RPMI8226 (cell line): ENCODE measurements at places on chromosomes 16 and 17.

DNA sequence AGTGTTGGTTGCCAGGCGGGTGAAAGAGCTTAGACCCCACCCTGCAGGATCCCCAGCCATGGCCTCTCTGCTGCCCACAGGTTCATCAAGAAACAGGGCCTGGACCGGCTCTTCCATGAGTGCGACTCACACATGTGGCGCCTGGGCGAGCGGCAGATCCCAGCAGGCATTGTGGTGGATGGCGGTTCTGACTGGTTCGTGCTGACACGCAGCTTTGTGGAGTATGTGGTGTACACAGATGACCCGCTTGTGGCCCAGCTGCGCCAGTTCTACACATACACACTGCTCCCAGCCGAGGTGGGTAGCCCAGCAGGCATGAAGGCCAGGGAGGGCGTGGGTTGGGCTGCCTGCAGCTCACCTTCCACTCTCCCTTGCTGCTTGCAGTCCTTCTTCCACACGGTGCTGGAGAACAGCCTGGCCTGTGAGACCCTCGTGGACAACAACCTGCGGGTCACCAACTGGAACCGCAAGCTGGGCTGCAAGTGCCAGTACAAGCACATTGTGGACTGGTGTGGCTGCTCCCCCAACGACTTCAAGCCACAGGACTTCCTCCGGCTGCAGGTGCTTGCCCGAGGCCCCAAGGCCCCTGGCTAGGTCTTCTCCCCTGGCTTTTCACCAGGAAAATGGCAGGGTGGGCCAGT is 9.9 kb downstream of the XYLT2 start:
- DNase-seq = no peak

DNA sequence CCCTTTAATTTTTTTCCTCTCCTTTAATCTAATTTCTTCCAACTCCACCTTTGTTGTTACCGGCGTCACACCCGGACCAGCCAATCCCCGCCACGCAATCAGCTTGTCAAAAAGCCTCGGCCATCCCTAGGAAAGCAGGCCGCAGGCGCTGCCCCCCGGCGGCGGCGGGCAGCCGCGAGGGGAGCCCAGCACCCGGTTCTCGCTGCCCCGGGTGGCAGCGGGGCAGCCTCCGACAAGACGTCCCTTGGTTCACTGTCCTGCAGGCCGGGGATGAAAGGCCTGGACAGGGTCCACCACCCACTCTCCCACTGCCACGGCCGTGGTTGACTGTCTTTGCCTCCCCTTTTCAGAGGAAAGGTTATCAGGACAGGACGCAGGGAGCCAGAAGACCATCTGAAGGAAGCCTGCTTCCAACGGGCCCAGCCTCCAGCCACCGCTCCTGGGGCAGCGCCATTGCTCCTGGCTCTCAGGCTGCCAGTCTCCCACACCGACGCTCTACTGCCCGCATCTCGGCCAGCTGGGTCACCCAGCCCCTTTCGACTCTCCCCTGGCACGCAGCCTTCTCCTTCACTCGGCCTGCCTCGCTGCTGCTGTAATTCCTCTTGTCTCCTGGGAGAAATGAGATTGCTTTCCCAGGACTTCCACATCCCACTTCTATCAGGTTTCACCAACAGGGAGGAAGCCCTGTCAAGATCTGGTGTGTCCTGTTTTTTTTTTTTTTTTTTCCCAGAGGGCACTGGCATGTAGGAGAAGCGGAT is 2.8 kb upstream of the UBTF start:
- peak; percentile 65 for DNase-seq

DNA sequence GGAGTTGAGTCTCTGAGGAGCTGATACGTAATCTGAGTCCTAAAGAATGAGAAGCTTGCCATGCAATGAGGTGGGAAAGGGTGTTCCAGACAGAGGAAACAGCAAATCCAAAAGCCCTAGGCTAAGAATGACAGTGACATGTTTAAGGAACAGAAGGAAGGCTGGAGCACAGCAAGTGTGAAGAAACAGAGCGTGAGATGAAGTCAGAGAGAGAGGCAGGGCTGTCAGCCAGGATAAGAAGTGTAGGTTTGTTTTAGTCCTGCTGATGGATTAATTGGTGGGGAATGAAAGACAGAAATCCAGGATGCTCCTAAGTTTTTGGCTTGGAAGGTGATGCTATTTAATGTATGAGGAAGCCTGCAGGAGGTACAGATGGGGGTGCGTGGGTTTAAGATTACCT is 14.5 kb downstream of the MMP28 start:
- no peak for DNase-seq

GRCh38 chr16:79618692-79619050 is 18.1 kb upstream of the MAF start:
- DNase-seq = no peak

GRCh38 chr16:66471716-66472393 is 44.8 kb downstream of the BEAN1 start:
- no peak for DNase-seq

- DNase-seq = no peak
Observed at GRCh38 chr17:3750926-3751325, 27.2 kb downstream of the HASPIN start.

DNA sequence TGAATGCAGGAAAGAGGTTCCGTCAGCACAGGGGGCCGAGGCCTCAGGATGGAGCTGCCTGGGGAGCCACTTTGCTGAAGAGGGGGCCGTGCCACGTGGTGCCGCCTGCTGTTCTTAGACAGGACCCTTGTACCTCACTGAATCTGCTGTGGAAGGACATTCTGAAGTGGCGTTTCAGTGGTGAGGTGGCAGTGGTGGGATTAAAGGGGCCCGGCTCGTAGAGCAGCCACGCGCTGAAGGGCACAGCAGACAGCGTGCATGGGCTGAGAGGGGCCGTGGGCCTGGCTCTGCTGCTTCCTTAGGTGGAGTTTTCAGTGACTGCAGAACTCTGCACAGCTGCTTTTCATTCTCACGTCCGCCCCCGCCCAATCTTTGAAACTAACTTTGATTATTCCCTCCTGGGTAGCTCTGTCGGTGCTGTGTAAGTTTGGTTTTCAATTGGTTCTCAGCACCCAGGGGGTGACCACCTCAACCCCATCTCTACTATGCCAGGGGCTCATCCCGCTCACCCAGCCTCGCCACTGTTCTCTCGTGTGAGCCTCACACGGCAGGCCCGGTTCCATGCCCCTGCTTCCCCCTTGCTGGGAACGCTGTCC is 70.3 kb downstream of the SEC14L1 start:
- DNase-seq = no peak
